ENCODE measurements at places on chromosomes 6 and 20.

DNA sequence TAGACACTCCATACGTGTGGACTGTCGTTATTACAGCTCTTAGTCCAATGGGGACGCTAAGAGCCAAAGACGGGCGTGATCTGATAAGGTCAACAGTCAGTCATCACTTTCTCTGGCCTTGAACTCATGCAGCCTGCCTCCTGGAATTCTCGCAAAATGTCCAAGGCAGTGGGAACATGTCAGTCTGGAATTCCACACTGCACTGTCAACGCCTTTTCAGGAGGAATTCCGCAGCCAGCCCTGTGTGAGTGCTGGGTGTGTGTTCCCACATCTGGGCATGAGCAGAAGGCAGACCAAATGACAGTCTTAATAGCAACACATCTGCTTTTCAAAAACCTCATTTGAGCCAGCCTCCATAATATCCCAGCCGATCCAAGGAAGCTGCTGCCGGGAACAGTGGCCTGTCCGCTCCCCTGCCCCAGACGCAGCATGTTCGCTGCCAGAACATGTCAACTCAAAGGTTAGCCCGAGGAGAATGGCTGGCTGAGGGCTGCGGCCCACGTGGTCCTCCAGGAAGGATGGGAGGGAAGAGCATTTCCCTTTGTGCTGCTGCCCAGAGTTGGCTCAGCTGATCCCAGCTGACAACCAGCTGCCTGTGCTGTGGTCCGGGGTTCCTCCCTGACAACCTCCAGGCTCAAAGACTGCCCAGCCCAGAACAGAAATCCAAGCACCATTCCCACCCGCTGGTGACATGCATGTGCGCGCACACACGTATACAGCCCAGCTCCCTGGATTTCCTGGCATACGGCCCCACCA lies 103.1 kb downstream of the SULF2 start:
- H3K4me3 ChIP-seq, result no peak overlapping the region
- H3K27me3 ChIP-seq, result no peaks in the 10 kb centered on the region
- H3K4me1 ChIP-seq, result peaks cover 2% of the 10 kb centered on the region
- H3K27ac ChIP-seq, result no peak overlapping the region
- no peak for DNase-seq
- no peaks in the 10 kb centered on the region for H3K36me3 ChIP-seq

DNA sequence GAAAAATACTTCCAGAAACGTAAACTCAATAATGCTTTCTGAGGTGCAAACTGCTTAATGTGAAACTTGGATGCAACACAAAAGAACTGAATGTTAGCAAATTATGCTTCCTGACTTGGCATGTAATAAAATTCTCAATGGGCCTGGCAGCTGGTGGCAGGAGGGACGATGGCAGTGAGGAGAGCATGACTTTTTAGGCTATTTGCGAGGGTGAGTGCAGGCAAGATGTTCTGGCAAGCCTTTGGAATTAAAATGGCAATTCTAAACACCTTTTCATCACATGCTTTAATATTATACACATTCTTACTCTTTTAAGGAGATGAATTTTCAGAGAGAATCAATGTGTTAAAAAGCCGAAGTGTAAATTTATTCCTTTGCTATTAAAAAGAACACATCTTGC lies 224.8 kb upstream of the CDH4 start:
- no peak overlapping the region for H3K4me3 ChIP-seq
- H3K36me3 ChIP-seq, result no peaks in the 10 kb centered on the region
- H3K4me1 ChIP-seq, result no peaks in the 10 kb centered on the region
- H3K27me3 ChIP-seq, result peaks cover 4% of the 10 kb centered on the region

GRCh38 chr20:46804126-46804525 lies 90.5 kb upstream of the EYA2 start:
- no peaks in the 10 kb centered on the region for H3K36me3 ChIP-seq
- peaks cover 17% of the 10 kb centered on the region for H3K27me3 ChIP-seq
- H3K4me1 ChIP-seq, result no peaks in the 10 kb centered on the region
- H3K4me3 ChIP-seq, result no peak overlapping the region

DNA sequence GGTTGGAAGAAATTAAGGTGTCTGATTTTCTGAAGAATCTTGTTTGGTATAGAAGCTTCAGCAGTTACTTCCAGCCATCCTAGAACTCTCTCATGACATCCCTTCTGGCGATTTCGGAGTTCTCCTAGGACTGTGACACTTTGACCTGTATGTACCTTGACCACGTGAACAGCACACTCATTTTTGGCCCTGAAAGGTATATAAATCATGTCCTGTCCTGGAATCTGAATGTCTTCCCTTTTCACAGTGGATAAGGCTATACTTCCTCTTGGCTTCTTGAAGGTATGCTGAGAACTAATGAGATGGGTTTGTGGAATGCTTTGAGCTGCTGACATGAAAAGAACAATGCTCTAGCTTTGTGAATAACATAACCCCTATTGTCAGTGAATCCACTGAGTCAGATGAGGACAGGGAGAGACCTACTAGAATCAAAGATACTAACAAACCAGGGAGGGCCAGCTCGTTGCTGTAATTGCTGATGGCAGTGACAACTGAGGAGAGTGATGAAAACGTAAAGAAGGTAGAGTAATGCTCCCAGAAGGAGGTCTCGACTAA lies 6.0 kb upstream of the ZDHHC14 start:
- peaks cover 19% of the 10 kb centered on the region for H3K4me1 ChIP-seq
- no peak overlapping the region for H3K27ac ChIP-seq
- no peaks in the 10 kb centered on the region for H3K36me3 ChIP-seq

GRCh38 chr20:35823937-35824336 lies 52.1 kb downstream of the PHF20 start:
- H3K36me3 ChIP-seq, result peaks cover 35% of the 10 kb centered on the region
- peaks cover 17% of the 10 kb centered on the region for H3K4me1 ChIP-seq
- no peak overlapping the region for H3K27ac ChIP-seq
- no peaks in the 10 kb centered on the region for H3K27me3 ChIP-seq
- no peak overlapping the region for H3K4me3 ChIP-seq

Measured in activated naive CD8-positive, alpha-beta T cell treated with anti-CD3 and anti-CD28 coated beads for 36 hours (primary cell).